Left renal pelvis (tissue), 4 donors: ENCODE measurements at places on chromosomes 4 and X. TPM values are rescaled to one million over a fixed set of nuclear protein-coding genes. Genes with fewer than 3 reads are reported as not detected.

- DNase-seq, result no peak
These were observed 634.7 kb upstream of the FAM241A start for GRCh38 chr4:111510535-111510934.

GRCh38 chr4:1656986-1657385 lies 27.1 kb downstream of the FAM53A start:
- DNase-seq, result no peak

DNA sequence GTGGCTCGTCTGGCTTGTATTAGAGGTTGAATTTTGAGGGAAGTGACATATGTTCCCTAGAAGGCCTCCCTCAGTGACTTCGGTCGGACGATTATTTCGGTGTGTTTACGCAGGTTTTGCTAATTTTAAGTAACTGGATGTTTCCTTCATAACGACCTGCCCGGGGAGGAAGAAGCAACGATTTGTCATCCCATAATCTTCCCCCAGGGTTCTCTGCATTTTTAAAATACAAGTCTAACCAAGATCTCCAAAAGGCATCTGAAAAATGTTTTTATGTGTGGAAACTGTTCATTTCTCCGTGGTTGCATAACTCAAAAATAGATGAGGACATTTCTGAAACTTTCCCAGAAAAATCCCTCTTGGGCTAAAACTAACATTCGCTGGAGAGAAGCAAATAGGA lies 195.4 kb downstream of the SHOX start:
- no peak for DNase-seq

- no peak for DNase-seq
These were observed 118.5 kb upstream of the ANK2 start for GRCh38 chr4:112931001-112931400.

- DNase-seq, result no peak
These were observed 525.4 kb upstream of the HS3ST1 start for GRCh38 chr4:11954093-11954492.

GRCh38 chr4:12747154-12747553 lies 737.0 kb downstream of the RAB28 start:
- DNase-seq, result no peak

GRCh38 chr4:153419673-153420278 lies 46.4 kb upstream of the TMEM131L start:
- no peak for DNase-seq

DNA sequence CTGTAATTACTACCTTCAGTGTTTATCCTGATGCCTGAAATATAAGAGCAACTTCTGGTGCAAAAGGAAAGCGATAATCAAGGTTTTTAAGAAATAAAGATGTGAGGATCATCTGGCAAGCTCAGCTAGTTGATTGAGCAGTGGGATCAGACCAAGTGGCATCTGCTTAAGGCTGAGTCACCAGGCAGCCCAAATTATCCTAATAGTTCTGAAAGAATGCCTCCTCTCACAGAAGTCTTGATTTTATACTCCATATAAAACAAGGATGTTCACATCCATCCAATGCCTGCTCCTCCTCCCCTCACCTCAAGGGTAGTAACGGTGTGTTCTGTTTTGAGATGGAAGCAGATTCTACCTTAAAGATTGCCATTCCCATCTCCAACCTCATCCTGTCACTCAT lies 134.5 kb upstream of the RASGEF1B start:
- no peak for DNase-seq

The DCLK2 gene
- polyA plus RNA-seq, result 6.1 TPM
